ENCODE measurements at places on chromosomes 1 and 21.

GRCh38 chr1:228371741-228372182 lies 34.9 kb downstream of the TRIM11 start:
- no peak for DNase-seq

- DNase-seq: no peak
These were observed 1.2 kb downstream of the MYBPH start for GRCh38 chr1:203174324-203174985.

- no peak for DNase-seq
These were observed 27.2 kb downstream of the HSPG2 start for GRCh38 chr1:21909787-21910503.

DNA sequence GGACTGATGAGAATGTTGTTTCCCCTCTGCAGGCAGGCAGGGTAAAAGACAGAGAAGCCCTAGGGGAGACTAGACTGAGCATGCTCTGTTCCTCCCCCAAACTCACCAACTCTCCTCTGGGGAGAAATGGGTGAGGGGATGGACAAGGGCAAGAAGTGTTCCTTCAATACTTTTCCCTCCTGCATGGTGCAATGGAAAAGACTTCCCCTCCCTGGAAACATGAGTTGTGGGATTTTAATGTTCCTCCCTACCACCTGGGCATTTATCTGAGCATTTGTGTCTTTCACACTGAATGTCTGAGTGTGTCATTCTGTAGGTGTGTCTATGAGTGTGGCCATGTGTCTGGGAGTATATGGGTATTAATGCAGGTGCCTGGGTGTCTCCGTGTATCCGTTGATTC lies 275.7 kb downstream of the C1orf94 start:
- no peak for DNase-seq

DNA sequence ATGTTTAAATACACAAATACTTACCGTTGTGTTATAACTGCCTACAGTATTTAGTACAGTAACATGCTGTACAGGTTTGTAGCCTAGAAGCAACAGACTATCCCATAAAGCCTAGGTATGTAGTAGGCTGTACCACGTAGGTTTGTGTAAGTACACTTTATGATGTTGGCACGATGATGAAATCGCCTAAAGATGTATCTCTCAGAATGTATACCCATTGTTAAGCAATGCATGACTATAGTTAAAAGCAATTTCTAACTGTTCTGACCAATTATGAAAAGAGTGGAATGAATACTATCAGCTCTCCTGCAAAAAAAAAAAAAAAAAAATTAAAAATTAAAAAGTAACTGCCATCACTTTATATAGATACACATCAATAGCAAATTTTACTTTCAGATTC lies 11.4 kb downstream of the HP1BP3 start:
- DNase-seq: no peak

DNA sequence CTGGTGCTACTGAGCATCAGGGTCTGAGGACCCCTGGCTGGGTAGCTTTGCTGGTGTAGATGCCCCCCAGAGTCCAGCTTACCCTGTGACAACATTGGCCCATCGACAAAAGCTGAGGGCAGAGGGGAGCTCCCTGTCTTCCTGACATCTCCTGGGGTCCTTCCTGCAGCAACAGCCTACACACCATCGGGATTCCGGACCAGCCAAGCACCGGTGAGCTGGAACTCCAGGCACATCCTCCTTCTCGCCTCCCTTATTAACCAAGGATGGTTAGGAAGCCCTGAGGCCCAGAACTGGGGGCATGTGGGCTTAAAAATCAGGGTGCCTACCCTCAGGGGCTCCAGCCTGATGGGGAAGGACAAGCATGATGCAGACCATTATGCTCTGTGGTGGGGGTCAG lies 658.0 kb downstream of the PTPRU start:
- no peak for DNase-seq

DNA sequence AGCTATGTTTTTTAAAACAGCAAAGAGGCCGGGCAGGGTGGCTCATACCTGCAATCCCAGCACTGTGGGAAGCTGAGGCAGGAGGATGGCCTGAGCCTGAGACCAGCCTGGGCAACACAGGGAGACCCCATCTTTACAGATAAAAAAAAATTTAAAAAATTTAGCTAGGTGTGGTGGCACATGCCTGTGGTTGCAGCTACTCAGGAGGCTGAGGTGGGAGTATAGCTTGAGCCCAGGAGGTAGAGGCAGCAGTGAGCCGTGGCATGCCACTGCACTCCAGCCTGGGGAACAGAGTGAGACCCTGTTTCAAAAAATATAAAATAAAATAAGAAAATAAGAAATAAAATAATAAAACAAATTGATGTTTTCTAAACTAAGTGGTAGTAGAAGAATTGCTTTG lies 8.4 kb downstream of the SLC35A3 start:
- DNase-seq: no peak

- DNase-seq: no peak
These were observed 119.6 kb downstream of the ADGRL2 start for GRCh38 chr1:81920245-81920740.

DNA sequence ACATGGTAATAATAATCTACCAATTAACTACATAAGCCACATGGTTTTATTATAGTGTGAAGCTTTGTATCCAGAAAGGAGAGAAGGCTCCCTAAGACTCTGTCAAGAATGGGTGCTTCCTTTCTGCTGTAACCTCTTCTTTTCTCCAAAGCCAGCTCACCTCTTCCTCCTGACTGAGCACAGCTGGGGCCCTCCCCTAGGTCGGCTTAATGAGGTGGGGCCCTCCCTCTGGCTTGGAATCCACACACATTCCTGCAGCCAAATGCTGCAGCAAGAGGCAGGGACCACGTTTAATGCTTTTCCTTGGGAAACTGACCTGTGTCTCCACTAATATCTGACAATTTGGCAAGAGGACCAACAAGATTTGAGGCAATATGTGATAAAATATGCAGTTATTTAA lies 94.8 kb downstream of the DSCAM start:
- no peak for DNase-seq

- DNase-seq: no peak
These were observed 9.0 kb downstream of the CLDN19 start for GRCh38 chr1:42730988-42731387.

GRCh38 chr1:28112388-28113241 lies 24.2 kb upstream of the EYA3 start:
- no peak for DNase-seq

DNA sequence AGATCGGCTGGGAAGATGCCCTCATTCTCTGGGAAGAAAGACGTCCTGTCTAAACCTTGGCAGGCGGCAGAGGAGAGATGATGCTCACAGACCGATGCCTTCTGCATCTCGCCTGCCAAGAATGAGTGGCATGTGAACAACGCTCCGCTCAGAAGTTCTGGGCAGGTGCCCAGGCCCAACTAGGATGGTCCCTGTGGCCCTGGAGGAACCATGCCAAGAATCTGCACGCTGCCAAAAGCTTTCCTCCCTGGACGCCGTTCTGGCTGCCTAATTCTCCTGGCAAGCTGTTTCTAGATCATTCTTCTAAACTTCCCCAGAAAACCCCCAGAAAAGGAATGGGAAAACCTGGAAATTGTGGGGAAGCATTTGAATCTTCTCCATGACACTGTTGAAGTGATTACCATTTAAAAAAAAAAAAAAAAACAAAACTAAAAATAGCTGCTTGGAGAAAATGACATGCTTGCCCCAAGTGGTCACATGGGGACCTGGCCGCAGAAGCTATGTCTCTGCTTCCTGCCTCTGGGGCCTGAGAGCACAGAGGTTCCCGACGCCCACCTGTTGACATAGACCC lies 440.9 kb downstream of the PRDM2 start:
- no peak for DNase-seq

GRCh38 chr1:192238421-192238820 lies 78.4 kb upstream of the RGS21 start:
- DNase-seq: no peak

- DNase-seq: no peak
These were observed 39.6 kb downstream of the ELAVL4 start for GRCh38 chr1:50148142-50148923.

- no peak for DNase-seq
These were observed at the start of gene GSTM1 for GRCh38 chr1:109687641-109688499. Gene GSTM1 (plus strand): TSS chr1:109687817. CDS start chr1:109687874, 57 bp downstream.

DNA sequence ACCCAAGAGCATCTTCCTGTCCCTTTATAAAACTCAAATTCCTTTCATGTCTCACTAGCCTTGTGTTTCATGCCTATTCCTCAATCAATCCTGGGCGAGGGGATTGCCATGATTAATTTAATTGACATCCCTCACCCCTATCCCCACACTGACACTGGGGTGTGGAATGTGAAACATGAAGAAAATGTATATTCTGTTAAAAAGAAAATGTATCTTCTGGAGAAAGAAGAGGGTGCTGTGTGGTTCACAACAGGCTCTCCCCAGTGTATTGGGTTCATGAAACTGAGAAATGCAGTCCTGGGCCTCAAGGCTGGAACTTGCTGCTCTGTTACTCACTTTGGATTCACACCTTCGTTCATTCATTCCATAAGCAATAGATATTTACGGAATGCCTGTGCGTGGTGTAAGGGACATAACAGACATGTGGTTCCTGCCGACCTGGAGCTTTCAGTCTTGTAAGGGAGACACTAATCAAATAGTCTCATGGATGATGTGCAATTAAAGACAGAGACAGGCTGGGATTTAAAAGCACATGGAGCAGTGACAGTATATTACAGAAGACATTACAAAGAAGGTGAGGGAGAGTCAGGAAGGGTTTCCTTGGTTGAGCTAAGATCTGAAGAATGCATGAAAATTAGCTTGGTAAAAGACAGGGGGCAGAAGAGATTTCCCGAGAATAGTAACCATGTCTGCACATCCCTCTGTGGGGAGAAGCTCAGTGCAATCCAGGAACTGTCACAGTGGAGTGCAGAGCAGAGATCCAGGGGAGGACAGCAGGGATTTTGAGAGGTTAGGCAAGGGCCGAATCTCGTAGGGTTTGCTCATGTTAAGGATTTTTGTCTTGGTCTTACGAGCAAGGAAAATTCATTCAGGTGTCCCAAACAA lies 32.1 kb downstream of the SERTAD4 start:
- DNase-seq: no peak

DNA sequence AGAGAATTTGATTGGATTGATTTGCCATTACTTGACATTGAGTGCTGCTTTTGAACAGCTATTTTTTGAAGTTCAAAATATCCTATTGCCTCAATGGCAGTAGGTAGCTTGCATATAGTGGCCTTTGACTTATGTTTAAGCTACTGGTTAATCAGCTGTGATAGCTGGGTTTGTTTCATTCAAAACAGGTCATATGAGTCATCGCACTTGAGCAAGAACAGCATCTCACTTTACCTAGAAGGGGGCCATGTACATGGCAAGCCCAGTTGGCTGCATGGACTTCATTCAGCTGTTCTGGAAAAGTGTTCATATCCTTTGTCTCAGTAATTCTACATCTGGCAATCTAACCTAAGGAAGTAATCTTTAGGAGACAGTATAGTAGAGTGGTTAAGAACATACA lies 29.0 kb upstream of the ARID1A start:
- no peak for DNase-seq

DNA sequence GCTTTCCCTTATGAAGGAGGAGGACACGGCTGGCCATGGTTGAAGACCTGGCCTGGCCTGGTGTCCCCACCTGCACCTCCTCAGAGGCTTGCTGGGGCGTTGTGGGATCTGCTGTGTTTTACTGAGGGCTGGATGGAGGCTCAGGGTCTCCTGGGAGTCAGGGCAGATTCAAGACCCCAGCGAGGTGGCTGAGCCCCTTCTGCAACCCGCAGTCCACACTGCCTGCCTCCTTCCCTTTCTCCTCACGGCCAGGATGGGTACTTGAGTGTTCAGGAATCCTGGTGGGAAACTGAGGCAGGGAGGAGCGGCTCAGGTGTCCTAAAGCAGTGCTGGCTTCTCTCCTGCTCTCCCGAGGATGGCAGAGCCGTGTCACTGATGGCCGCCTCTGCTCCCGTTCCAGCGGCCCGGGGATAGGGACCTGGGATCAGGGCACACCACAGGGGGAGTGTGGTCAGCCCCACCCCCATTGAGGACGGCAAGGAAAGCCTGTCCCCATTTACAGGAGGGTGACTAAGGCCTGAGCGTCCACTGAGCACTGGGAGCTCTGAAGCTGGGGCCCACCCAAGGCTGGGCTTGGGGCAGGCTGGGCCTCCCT lies 47.5 kb downstream of the TRPM2 start:
- no peak for DNase-seq

DNA sequence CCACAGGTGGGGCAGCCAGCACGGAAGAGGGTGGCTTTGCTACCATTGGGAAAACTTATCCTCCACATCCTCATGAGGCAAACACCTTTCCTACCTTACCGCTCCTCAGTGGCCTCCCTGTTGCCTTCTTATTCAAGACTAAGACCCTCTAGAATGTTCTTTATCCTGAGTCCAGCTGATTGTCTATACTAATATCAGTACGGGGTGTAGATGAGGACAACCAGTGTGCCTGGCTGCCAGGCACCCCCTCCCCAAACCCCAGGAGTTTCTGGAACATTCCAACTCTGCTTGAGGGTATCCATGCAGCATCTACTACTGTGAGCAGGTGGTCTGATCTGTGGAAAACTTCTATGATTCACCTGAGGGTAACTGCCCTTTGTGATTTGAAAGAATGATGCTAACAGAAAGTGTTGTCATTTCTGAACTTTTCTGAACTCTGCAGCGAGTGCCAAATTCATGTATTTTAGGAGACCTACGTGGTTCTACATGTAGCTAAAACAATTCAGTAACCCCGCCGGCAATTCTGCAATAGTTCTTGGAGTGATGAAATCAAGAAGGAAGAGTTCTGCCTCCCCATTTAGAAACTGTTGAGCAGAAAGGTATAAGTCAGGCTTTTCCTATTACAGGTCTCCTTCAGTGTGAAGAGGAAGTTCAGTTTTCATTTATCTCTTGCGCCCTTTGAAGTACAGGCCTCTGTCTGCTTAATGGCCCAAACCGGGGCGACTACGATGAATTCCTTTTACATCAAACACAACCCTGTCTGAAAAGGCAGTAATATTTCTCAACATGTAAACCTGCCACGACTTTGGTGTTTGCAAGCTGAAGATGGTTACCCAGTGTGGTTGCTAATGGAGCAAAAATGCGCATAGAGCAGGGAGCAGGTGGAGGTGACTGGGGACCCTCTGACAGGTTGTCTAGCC lies 80.4 kb downstream of the RUNX1 start:
- DNase-seq: no peak

DNA sequence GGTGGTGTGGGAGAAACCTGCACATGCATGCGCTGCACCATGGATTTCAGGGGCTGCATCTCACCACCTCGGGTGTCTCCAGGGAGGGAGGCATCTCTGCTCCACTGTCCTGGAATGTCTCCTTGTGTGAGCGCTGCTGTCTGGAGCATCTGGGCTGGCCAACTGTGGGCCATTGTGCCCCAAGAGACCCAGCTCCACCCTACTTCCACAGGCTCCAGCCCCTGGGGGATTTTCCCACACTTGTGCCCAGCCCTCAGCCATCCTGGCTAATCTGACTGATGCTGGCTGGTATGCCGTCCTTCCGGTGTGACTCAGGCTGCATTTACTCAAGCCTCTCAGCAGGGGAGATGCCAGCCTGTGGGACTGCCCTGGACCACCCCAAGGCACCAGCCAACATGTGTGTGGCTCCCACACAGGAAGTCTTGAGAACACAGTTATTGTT lies 62.0 kb downstream of the TRIM11 start:
- DNase-seq: no peak
